ENCODE measurements at places on chromosomes 2 and 18.

GRCh38 chr2:237833546-237833945, 25.9 kb upstream of the RAMP1 start:
- no peak for DNase-seq

- peak; percentile 46 for DNase-seq
Measured at GRCh38 chr2:142693171-142693950, 184.1 kb upstream of the KYNU start.

DNA sequence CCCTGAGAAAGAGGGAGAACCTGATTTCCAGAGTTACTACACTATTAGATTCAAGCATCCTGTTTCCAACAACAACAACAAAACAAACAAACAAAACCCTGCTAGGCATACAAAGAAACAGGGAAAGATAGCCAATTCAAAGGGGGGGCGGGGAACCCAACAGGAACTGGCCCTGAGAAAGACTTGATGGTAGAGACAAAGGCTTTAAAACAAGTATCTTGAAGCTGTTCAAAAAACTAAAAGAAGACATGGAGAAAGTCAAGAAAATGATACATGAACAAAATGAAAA, 147.1 kb downstream of the THADA start:
- no peak for DNase-seq

DNA sequence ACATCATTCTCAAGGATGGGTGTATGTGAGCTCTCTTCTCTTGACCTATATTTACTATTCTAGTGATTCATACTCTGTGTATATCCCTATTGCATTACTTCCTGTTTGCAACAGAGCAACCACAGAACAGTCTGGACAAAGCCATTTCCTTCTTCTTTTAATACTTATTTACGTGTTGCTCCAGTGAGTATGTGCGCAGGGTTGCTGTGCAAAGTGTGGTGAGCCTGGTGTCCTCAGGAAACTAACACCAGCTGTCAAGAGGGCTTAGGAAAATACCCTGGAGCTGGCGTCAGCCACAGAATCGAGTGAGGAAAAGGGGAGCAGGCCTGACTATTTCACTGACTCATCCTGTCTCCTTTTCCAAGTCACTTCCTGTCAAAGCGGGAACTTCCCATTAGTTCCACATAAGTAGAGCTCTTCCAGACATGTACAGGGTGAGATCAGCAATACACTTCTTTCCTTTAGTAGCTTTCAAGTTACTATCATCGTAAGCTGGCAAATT, 214.1 kb upstream of the COPS8 start:
- no peak for DNase-seq

- DNase-seq: no peak
Measured at GRCh38 chr2:172013396-172013795, 13.6 kb downstream of the METAP1D start.

GRCh38 chr2:37653805-37654378, 17.6 kb downstream of the CDC42EP3 start:
- no peak for DNase-seq

- DNase-seq: no peak
Measured at GRCh38 chr2:50431958-50432650, 599.8 kb downstream of the NRXN1 start.

DNA sequence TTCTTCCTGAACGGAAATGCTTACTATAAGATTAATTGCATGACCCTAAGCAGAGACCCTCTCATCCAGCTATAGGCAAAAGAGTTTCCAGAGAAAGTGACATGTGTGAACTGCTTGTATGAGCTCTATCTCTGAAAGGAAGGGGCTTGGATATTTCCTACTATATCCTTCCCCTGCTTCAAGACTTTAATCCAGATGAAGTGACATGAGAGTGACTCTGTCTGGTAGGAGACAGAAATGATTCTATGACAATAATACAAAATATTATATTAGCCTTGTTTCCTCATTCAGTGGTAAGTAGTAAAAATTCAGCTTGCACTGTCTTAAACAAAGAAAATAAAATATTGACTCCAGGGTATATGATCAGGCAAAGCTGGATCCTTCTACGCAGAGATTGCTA, 37.5 kb downstream of the NABP1 start:
- DNase-seq: no peak

DNA sequence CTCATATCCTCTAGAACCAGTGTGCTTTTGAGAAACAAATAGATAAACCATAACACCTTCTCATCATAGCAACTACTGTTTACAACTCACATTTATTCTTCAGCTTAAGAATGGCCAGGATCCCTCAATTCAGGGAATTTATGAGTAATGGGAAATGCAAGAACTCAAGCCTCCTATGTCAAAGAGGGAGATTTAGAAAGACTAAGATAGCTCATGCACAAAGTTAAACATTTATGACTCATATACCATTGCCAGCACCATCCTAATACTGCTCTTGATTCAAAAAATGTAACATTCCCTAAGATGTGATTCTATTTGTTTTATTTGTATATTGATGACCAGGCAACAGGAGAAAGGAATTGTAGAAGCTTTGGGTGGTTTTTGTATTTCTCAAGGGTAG, 172.8 kb downstream of the CYP26B1 start:
- no peak for DNase-seq

DNA sequence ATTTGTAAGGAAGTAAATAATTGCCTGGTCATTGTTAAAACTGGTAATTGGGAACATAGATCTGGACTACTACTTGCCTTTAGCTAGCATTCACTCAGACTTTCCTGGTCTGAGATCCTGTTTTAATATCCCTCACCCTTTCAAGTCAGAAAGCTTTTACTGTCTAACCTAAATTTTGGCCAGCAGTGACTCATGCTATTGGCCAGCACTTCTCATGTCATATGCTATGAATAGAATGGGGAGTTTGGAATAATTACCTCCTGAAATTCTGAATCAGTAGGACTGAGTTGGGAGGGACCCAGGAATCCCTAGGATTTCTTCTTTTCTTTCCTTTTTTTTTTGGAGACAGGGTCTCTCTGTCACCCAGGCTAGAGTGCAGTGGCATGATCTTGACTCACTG, 19.3 kb downstream of the STK36 start:
- no peak for DNase-seq

- no peak for DNase-seq
Measured at GRCh38 chr2:156430980-156431358, 5.2 kb upstream of the GPD2 start.

DNA sequence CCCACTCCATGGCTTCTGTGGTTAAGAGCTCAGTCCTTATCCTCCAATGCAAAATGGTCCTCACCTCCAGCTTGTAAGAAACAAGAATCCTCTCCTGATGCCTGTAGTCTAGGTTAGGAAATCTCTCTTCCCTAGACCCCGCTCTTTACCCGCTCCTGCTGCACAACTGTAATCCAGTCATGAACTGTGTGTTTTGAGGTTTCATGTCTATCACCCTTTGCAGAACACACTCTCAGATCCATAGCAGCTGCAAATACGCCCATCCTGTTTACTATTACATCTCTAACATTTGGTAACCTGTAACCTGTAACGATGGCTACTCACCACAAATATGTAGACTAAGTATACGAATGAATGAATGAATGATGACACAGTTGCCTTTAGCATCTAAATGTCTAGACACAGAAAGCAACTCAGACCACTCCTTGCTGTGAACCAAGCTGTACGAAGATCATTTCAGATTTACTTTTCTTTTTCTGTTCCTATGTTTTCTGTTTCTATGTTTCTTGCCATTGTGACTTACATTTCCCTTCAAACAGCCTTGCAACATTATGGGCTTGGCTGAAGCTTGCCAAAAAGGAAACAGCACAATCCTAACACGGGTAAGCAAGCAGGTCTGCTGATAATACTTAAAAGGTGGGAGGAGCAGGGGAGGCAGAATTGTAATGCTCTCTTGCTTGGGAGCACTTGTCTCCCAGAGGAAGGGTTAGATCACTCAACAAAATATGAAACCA, 53.7 kb downstream of the EPHA4 start:
- DNase-seq: peak; percentile 50

DNA sequence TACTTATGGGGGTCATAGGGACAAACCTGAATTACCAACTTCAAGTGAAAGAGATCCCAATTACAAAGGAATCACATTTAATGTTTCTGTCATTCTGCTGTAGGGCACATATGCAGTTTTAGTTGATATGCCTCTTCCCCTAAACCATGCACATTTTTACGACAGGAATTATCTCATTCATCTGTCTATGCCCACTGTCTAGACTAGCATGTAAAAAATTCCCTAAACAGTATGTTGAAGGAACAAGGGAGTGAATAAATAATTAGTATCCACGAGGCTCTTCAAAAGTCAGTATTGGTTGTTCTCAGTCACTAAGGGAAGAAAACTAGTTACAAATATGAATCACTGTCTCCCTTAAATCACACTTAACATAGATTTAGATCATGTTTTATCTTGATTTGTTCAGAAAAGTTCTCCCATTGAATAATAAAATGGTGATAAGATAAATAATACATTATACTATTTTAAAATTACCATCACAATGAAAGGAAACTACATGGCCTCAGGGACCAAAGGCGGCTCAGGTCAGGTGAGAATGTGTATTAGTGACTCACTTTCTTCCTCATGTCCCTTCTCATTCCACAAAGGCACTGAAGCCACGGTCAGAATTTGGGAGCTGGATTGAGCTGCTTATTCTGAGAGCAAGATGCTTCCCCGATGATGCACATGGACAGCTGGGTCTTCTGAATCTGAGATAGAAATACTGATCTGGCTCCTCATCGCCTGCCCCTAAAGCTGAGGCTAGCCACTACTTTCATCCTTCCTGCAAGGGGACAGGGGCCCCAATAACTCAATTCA, 29.1 kb downstream of the DYM start:
- DNase-seq: no peak

DNA sequence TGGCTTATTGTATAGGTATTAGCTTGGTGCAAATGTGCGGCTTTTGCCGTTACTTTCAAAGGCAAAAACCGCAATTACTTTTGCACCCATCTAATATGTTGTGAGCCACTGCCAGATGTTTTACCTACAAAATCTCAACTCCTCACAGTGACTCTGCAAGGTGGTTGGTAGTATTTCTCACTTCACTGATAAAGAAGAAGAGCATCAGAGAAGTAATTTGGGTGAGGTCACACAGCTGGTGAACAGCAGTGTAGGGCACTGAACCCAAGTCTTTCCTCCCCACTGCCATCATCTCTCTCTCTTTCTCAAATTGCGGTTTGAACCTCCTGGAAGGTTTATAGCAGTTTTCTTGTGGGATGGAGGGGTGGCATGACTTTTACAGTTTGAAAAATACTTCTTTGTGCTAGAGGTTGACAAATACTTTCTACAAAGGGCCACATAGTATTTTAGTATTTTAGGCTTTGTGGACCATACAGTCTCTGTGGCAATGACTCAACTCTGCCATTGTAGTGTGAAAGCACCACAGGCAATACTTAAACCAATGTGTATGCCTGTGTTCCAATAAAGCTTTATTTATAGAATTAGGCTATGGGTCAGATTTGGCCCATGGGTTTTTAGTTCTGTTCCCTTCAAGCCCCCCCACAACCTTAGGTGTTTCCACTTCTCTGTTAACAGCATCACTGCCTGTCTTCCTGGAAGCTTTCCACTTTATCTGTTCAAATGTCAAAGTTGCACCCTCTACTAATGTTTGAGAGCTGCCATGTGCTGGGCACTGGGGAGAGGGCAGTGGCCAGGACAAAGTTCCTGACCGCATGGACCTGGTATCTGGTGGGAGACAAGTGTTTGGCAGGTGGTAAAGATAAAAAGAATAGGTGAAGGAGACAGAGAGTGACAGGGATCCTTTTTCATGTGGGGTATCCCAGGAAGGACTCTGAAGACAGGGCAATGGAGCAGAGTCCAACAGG, 30.1 kb downstream of the FHOD3 start:
- no peak for DNase-seq

DNA sequence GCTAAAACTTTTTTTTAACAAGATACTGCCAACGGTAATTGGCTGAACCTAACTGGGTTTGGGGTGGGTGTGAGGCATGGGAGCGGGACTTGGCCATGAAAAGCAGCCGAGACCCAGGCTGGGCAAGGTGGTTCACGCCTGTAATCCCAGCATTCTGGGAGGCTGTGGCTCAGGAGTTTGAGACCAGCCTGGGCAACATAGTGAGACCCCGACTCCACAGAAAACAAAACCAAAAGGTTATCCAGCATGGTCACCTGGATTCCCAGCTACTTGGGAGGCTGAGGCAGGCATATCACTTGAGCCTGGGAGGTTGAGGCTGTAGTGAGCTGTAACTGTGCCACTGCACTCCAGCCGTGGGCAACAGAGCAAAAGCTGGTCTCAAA, 11.0 kb upstream of the SEMA4C start:
- no peak for DNase-seq

GRCh38 chr18:5318061-5318700, 22.7 kb upstream of the ZBTB14 start:
- DNase-seq: no peak

GRCh38 chr2:109538546-109538945, 75.2 kb downstream of the SEPTIN10 start:
- DNase-seq: no peak

- no peak for DNase-seq
Measured at GRCh38 chr2:52518678-52519077, 1248.9 kb upstream of the CHAC2 start.

DNA sequence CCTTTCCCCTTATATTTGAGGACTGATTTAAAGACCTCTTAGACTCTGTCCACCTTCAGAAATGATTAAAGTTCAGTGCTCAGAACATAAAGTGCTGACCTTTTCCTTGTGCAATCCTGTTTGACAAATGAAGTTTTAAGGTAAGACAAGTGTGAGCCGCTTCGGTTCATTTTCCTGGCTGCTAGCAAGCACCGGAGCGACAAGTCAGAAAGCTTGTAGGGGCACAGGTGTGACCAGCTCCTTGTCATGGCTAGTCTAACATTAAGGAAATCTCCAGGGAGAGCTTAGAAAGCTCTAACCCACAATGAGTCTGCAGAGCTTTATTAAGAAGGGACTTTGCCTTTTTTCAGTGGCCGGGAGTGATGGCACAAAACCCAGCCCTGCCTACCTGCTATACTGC, 2.3 kb upstream of the NCKAP5 start:
- no peak for DNase-seq

DNA sequence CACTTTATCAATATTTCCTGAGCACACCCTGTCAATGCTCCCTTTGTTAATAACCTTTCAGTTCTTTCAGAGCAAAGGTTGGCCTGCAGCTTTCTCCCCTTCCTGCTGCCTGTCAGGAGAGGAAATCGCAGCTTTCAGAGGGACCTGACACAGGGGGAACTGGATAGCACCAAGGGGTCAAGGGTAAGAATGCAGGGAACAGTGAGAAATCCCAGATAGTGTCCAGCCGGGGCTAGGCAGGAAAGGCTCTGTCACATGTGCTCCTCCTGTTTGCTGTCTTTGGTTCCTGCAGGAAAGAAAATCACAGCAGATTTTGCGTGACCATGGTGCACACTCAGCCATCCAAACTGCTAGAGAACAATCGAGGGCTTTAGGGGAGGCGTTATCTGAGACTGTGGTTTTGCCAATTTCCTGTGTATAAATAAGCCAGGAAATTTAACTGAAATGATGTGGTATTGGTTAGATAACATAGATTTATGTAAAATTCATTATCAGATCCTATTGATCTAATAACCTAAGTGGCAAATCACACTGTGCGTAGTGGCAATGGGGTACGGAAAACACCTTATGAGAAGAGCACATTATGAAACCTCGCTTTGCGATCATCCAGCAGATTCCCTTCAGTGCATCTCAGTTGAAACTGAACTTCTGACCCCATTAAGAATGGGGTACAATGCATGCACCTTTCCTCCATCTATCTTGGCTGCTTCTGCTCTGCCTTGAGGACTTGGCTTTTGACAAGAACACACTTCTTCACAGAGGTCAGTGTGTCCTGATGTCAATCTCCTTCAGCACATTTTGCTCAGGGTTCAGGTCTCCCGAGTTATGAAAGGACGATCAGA, 178.0 kb downstream of the ICOS start:
- no peak for DNase-seq
